ENCODE measurements at places on chromosomes 2 and 18.

- no peak for DNase-seq
These were observed 99.6 kb downstream of the KCTD1 start for GRCh38 chr18:26448714-26449159.

GRCh38 chr2:132547090-132547687 lies 122.8 kb downstream of the LYPD1 start:
- DNase-seq, result no peak

- DNase-seq, result peak; percentile 6
These were observed 419 bp downstream of the EPHA4 start for GRCh38 chr2:221571551-221572218.

DNA sequence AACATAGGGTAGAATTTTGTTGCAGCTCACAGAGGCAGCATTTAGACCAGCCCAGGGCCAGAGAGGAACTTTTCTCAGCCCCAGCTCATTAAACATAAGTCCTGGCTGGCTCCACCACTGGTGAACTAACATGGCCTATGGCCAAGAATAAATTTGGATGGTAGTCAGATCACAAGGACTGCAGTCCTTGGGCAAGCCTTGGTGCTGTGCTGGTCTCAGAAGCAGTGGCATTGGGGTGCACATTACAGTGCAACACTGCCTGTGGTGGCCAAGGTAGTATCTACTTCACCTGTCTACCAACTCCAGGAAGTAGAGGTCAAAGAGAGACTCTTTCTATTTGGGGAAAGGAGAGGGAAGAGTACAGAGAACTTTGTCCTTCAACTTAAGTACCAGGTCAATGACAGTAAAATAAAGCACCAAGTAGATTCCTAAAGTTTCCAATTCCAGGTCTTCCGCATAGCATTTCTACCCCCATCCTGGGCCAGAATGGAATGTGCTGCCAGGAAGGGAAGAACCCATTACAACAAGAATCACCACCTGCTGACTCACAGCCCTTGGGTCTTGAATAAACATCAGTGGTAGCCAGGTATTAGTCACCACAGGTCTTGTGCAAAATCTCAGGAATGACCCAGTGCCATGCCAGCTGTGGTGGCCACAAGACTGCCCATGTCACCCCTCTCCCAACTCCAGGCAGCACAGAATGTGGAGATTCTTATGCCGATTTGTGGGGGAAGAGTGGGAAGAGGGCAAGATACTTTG lies 155.4 kb upstream of the FSIP2 start:
- no peak for DNase-seq

- DNase-seq, result no peak
These were observed 28.0 kb upstream of the DSG3 start for GRCh38 chr18:31419457-31419932.

- no peak for DNase-seq
These were observed 166.7 kb upstream of the SLC39A10 start for GRCh38 chr2:195490319-195490718.

DNA sequence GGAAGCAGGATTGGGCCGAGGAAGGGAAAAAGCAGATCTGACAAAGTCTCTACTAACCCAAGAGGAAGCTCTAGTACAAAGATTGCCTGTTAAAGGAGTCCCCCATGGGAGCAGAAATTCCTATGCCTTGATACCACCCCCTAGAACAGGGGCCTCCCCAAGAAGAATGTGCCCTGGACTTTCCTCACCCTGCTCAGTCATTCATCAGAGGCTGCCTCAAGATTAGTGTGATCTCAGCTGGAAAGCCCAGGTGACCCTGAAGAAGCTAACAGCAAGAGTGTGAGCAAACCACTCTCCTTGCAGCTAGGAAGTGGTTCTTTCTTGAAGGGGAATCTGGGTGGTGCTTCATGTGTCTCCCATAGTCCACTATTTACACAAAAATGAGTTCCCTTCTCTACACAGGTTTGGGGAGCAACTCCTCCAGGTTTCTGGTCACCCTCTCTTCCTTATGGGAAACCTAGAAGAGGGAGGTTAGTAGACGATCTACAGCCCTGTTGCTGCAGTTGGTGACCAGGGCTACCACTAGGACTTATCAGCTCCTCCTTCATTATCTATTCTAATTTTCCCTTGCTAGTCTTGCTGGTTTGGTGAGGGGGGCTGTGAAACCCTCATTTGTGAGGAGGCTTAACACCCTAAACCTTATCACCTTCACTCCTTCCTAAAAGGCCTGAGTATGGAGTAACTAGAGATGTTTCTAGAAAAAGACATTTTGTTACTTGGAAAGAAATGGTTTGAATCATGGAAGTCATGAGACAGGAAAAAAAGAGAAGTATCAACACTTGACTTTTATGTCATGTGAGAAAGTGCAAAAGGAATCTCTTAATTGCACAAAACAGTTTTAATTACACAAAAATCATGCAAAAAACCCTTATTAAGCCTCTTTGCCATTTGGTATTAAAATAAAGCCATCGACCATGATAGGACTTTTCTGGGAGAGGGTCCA lies 2.9 kb upstream of the WDR7 start:
- no peak for DNase-seq

DNA sequence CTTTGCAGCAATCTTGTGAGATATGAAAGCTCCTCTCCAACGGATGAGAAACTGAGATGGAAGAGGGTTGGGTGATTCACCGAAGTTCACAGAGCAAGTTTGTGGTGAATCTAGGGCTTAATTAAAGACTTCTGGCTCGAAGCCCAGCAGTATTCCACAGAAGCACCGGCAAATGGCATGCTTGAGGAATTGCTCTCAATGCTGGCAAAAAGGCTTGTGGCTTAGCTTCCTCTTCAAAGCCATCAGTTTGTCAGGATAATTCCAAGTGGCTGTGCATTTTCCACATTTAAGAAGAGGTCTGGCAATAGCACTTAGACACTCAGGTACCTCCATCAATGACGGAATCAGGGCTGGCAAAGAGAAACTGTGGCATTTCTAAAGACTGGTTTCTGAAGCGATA lies 98.7 kb upstream of the SLC66A3 start:
- no peak for DNase-seq

DNA sequence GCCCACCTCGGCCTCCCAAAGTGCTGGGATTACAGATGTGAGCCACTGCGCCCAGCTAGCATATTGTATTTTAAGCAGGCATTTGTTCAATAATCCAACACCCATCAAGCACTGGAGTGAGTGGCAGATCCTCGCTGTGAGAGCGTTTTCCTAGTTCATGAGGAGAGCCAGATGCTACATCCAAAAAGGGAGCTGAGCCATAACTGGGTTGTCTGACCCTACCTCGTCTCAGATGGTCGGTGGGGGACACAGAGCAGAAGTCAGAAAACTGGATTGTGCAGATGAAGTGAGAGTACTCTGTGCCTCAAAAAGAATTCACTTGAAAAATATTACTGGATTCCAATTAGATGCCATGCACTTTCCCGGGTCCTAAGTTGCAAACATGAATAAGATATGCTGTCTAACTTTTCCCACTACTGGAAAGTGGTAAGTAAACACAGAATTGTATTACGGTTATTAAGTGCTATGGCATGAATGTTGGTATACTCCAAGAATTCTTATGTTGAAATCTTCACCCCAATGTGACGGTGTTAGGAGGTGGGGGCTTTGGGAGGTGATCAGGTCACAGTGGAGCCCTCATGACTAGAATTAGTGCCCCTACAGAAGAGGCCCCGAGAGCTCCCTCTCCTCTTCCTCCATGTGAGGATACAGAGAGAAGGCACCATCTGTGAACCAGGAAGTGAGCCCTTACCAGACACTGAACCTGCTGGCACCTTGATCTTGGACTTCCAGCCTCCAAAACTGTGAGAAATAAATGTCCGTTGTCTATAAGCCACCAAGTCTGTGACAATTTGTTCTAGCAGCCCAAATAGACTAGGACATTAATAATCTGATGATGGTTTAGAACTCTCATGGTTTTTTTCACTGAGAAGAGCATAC lies 21.5 kb downstream of the SOWAHC start:
- no peak for DNase-seq

DNA sequence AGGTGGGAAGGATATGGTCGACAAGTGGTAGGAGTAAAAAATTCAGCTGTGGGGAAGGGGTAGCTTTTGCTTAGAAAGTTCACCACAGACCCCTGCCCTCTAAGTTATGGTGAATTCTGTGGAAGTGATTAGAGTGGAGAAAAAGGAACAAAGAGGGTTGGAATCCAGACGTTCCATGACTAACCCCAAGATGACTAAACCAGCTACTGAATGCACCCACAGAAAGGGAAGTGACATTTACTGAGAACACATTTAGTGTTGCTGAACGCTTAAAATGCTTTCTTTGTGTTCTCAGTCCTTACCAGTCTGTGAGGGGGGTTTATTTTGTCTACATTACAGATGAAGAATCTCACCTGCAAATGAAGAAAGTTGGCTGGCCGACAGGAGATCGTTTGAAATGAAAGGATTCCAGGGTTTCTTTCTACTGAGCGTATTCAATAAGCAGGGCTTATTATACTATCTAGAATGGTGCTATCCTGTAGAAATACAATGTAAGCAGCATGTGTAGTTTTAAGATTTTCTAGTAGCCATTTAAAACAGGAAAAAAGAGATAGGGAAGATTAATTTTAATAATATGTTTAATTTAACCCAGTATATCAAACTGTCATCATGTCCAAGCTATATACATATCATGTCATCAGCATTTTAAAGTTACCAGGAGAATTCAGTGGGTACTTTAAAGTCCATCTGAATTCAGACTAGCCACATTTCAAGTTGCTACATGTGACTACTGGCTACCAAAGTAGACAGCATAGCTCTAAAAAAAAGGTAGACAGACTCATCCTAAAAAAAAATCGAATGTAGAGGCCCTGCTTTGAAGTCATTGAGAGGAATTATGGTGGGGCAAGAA lies 60.1 kb downstream of the LIMS1 start:
- no peak for DNase-seq

DNA sequence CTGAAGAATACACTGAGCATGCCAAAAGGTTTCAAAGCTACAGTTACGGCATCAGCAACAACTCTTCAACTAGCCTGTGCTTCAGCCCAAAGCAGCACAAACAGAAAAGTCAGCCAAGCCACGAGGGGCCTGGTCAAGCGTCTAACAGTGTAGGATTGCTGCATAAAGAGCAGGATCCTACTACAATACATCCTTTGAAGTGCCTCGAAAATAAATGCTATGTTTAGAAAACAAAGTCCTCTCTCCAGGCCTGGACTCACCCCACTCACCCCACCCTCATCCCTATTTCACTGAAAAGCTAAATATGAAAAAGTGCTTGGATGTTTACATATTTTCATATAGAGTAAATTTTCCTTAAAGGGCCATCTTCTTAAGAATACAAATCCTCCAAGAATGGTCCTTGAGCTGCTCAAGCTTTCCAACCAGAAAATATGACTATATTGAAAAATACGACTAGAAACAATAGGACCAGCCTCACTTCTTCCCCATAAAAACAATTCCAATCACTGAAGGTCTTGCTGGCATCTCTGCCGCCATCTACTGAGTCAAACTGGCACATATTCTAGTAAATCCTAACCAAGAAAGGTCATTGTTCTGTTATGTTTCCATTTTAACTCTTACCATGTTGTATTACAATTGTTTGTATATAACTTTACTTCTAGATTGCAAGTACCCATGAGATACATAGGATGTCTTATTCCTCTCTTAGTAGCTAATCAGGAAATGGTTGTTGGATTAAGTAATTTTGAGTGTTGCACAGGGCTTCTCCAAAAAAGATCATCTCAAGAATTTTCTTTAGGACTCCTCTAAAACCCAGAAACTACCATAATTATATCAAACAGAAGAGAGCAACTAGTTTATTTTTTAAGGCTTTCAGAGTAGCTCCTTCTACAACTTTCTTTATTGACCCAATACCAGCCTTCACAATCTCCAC lies 63.6 kb downstream of the CLHC1 start:
- no peak for DNase-seq

DNA sequence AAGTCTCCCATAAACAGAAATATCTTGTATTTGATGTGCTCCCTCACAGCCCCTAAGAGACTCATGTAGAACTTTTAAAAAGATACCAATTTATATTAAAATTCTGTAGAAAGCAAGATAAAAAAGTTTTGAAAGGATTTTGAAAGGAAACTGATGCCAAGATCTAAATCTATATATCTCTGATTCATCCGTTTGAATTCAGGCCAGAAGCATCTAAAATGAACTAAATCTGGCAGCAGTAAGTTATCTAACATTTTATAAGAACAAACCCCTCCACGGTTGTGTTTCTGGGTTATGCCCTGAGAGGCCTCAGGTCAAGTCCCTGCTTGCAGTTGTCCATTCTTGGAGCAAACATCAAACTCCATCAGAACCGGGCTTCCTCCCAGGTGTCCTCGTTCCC lies 165.8 kb downstream of the FBXO15 start:
- DNase-seq, result no peak

DNA sequence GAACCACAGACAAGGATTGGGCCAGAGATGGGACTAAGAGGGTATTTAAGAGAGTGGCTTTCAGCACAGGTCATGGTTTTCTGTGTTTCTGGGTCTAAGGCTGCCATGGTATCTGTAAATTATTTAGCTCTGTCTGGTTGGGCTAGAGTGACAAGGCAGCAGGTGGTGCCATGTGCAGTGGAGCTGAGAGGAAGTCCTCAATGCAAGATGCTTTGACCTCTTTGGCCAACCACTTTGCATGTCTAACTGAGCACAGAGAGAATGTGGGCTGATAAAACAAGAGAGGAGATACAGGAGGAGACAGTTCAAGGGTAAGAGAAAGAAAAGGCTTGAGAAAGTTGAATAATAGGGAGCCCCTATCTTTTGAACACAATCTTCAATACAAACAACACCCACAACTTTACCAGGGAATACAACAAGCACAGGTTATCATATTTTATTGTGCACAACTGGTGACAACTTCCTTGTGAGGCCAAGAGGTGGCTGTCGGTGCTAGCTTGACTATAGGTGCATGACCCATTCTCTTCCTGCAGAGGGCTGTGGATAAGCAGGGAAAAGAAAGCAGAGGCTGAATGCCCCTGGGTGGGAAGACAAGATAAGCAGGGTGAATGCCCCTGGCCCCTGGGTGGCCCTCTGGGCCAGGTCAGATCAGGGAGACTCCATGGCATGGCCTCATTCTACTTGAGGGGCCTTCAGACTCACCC lies 12.3 kb downstream of the FLACC1 start:
- no peak for DNase-seq

GRCh38 chr2:227234429-227234828 lies 70.0 kb downstream of the COL4A3 start:
- DNase-seq, result no peak

DNA sequence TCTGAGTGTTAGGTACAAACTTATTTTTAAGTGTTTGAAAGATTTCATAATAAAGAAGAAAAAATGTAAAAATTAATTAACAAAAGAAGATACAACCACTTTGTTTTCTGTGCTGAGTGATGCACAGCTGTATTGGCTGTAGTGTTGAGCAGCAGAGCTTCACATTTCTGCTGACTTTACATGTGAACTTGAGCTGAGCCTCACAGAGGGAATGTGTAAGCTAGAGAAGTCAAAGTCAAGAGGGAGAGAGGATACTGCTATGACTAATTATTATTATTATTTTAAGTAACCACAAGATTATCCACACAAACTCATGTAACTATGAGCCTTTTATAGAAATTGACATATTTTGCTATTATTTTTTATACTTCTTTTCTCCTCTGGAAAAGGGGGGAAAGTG lies 159.1 kb upstream of the ZSWIM2 start:
- no peak for DNase-seq

- DNase-seq, result no peak
These were observed 113.4 kb downstream of the MC4R start for GRCh38 chr18:60259052-60259681.

Measured in stimulated activated CD8-positive, alpha-beta memory T cell treated with anti-CD3 and anti-CD28 coated beads, Interleukin-12 subunit alpha, Interleukin-12 subunit beta, amount 100 ng/mL, for 4 hours (primary cell).